ENCODE measurements at places on chromosomes 5 and 9.
A peak's percentile ranks its signal among the peaks of the same experiment; 100 is the strongest.

GRCh38 chr5:124477577-124477976, 268.9 kb downstream of the ZNF608 start:
- DNase-seq: no peak

DNA sequence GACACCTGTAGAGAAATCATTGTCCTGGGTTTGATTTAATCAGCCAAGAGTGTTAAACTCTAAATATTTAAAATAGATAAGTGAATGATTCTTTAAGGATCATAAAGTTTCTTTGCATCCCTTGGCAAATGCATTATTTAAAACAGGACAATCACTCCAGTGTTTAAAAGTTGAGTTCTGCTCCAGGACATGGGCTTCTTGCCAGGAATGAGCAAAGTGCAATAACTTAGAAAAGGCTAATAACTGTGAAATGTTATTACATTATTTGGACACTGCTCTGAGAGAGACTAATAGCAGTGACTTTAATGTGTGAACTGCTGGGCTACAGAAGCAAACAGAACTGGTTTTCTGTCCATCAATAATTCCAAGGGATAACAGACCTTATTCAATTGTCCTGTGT, 283.3 kb downstream of the GABRB2 start:
- DNase-seq: no peak

DNA sequence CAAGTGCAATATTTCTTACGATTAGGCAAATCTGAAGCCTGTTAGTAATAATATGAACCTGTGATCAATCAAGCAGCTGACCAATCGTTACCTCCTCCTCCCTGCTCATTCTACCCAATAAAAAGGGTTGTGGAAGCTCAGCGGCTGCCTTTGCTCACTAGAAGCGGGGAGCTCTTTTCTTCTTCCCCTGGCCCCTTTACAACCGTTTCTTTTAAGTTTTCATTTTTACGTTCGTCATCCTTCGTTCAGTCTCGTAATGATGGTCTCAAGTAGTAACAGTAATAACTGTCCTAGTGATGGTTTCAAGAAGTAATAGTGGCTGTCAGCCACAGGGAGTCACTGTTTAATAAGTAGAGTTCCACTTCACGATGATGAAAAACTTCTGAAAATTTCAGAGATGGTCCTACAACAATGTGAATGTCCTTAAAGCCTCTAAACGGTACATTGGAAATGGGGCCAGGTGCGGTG, 6.2 kb downstream of the UGT3A2 start:
- peak; percentile 30 for DNase-seq

- no peak for DNase-seq
Measured at GRCh38 chr9:110788871-110789270, 120.3 kb downstream of the MUSK start.

DNA sequence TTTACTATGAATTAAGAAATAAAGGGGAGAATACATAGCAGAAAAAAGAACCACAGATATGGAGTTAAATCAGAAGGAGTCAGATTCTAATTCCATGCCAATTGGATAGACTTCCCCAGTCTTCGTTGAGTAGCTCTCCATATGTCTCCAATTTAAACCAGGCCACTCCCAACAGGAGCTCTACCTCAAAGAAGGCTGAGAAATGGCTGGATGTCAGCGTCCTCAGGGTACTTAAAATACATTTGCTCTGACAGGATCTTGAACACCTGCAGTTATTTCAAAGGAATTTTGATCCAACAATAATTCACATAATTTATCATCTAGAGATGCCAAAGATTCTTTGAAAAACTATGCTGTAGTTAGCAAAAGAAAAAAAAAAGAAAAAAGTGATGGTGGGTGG, 133.9 kb upstream of the FBN2 start:
- DNase-seq: no peak

Measured in NB4 (cell line).